Activated T-cell treated with anti-CD3 and anti-CD28 coated beads for 48 hours (primary cell): ENCODE measurements at places on chromosomes 2 and 18.

DNA sequence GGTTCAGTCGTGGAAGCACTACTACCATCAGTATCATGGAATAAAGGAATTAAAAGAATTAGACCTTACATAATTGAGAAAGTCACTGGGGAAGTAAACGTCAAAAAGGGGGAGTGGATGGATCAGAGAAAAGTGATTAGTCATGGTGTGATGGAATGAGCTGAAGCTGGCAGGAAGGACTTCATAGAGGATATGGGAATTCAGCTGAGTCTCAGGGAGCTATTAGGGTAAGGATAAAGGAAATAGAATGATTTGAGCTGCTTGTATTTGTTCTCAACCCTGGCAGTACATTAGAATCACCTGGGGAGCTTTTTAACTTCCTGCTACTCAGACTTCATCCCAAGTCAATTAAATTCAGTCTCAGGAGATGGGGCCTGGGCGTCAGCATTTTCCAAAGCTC, 53.4 kb upstream of the SETBP1 start:
- DNase-seq, result no peak

- DNase-seq, result peak; percentile 47
Observed at GRCh38 chr2:227238238-227239237, 74.1 kb downstream of the COL4A3 start.

GRCh38 chr2:208713066-208713745, 306.6 kb downstream of the PTH2R start:
- no peak for DNase-seq

- DNase-seq, result peak; percentile 14
Observed at GRCh38 chr2:88199912-88200682, 30.0 kb downstream of the THNSL2 start.

DNA sequence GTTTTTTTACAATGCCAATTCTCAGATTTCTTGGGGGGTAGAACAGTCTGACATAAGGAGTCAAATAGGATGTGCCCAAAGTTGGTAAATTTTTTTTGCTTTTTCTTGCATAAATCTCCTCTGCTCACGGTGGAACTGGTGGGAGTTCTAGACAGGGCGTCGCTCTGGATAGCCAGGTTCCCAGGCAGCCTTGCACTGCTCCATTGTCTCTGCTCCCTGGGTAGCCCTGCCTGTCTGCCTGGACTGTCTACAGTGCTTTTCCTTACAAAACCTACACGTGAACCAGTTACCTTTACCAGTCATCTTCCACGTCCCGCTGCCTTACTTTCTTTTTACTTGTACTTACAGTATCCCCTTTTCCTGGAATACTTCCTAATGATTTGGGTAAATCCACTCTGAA, 117.1 kb downstream of the ZNF407 start:
- no peak for DNase-seq

- peak; percentile 13 for DNase-seq
Observed at GRCh38 chr2:37671816-37672103, 318 bp upstream of the CDC42EP3 start.

DNA sequence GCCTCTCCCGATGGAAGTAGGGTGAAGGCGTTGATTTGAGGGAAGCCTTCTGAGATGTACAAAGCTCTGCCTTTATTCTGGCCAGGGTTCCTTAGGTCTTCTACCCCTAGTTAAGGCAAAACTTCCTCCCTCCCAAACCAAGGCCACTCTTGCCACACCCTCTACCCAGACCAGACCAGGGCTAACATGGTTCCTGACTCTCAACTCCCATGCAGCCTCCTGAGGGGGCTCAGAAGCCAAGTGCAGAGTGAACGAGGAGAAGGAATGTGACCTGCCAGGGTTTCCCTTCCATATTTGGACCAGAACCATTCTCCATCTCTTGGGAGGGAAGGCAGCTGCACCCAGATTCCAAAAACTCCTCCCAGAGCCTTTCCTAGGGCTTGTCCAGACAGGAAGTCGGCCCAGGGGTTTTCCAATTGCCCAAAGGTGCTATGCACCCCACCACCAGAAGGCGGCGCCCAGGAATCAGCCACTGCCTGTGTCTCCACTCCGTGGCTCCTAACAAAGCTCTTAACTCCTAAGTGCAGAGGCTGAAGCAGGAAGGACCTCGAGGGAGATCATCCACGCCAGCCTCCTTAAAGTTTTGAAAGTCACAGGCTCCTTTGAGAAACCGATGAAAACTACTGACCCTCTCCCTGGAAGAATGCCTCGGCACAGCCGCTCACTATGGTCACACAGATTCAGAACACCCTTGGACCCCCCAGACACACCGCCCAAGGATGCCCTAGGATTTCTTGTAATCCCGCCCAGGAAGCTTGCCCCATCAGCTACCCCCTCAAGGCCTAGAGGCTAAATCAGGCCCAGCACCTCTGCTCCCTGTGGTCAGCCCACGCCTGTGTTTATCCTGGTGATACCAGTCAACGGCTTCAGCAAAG, 157.8 kb downstream of the SMAD2 start:
- peak; percentile 68 for DNase-seq

DNA sequence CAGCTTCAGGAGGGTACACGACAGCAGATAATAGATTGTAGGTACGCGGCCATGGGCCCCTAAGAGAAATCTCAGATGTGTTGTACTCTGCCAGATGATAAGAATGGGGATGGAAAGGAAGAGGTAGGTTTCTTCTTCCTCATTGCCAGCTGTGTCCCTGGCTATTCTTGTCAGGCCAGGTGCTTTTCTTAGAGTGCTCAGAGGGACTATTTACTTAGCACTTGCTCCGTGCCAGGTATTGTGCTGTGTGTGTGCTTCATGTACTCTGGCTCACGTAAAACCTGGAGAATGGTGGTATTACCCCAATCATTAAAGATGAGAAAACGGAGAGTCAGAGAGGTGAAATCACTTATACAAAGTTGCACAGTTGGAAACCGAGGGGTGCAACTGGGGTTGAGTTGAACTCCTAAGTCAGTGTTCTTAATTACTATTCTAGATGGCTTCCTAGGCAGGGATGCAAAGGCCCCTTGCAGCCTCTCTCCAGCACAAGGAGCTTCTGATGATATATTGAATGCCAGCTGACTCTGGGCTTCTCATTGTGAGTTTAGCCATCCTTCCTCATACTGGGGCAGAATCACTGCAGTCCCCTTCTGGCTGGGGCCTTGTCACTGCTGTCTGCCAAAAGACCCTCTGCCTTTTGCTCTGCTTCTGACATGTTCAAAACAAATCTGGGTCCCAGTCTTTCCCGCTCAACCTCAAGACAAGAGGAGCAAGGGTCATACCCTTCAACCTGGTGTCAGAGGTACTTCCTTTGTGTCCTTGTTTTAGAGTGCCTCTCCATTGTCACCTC, 60.7 kb downstream of the LYPD1 start:
- no peak for DNase-seq

GRCh38 chr18:35730691-35731370, 149.3 kb downstream of the GALNT1 start:
- no peak for DNase-seq

DNA sequence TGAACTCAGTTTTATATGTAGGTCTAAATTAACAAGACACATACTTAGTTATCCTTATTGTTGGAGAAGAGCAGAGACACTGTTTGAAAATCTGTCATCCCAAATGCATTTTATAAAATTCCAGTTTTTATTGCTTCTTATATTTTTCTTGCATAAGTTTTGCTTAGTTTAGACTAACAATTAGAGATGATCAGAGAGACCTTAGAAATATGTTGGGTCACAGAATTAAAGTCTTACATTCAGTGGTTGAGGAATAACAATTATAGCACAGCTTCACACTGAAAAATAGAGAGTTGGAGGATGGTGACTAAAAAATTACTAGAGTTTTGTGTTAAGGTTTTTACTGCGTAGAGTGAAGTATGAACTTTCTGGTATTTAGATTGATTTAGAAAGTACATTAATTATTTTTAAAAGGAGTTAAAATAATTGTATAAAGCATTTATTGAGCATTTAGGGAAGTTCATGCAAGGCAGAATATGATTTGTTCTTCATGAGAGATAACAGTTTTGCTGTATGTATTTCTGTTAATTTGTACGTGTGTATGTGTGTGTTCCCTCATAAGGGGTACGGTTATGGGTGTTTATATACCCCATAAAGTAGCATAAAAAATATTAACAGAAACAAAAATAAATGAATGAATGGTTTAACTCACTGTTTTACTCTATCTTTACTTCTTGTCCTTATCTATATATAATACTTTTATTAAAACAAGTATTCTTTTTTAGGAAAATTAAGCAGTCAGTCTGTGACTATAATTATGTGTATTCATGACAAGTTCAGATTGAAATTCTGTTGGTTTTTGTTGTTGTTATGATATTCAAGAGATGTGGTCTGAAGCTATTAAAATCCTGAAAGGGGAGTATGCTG, 31.2 kb downstream of the DDX1 start:
- DNase-seq, result no peak
